ENCODE measurements at places on chromosomes 4 and X. TPM values are rescaled to one million over a fixed set of nuclear protein-coding genes. Genes with fewer than 3 reads are reported as not detected.

The BST1 gene
- total RNA-seq: 10.1 TPM

The IBSP gene
- total RNA-seq: not detected

The VSIG1 gene
- total RNA-seq: 0.30 TPM

The TMEM156 gene
- total RNA-seq: 8.6 TPM

The GLRA2 gene
- total RNA-seq: not detected

The BRS3 gene
- not detected for total RNA-seq

GRCh38 chrX:116198810-116199209, 28.3 kb downstream of the AGTR2 start:
- no peak for DNase-seq

DNA sequence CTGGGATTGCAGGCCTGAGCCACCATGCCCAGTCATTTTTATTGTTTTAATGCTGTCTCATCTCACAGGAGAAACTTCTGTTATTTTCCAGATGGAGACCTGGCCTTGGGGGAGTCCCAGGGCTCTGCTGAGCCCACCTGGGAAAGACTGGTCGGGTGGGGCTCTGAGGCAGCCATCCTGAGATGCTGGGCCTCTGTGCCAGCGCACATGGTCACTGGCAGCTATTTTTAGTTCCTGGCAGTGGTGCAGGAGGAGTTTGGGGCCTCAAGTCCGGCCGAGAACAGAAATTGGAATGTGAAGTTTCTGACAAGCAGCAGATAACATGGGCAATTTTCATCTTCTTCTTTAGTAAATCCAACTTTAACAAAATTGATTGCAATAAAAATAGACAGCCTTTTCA, 44.5 kb downstream of the SORCS2 start:
- no peak for DNase-seq

- DNase-seq: no peak
These were observed 238.4 kb upstream of the ANXA3 start for GRCh38 chr4:78312989-78313753.

DNA sequence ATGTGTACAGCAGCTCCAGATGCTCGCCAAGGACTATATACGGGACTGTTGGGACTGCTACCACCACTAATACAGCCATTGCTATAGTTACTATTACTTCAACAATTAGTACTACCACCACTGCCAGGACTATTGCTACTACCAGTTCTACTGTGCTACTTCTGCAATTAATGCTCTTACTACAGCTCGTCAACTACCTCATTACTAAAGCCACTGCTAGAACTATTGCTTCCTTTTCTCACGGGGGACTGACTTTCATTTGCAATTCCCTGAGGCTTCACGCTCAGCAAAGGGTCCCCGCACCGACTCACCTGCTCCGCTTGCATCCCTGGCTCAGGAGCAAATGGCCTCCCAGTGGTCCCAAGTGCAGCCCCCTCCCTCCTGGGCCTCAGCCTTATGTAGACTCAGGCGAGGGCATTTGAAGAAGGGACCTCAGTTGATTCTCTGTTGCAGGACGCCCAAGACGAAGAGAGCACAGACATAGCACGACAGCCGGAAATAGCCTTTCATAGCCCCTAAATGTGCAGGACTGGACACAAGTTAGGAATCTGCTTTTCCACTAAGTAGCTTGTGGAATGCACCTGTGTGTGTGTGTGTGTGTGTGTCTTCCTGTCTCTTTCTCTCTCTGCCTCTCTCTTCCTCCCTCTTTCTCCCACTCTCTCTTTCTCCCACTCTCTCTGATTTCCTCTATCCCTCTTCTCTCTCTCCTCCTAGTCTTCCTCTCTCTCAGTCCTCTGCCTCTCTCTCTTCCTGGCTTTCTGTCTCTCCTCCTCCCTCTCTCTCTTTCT, 294.8 kb downstream of the ASMT start:
- DNase-seq: no peak

DNA sequence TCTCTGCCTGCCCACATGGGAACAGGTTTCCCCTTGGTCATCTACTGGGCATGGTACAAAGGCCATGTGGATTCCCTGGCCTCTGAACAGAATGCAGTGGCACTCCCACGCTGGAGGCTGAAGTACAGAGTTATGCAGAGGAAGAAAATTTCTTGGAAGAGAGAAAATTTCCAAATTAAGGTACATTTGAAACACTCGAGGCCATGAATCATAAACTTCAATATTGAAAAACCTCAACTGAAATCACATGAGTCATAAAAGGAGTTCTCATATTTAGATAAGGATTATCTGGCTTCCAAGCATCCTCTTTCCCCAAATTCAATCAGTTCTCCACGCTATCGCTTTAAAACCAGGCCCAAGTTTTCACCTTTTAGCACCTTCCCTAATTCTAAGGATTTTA, 28.1 kb upstream of the TXK start:
- no peak for DNase-seq

DNA sequence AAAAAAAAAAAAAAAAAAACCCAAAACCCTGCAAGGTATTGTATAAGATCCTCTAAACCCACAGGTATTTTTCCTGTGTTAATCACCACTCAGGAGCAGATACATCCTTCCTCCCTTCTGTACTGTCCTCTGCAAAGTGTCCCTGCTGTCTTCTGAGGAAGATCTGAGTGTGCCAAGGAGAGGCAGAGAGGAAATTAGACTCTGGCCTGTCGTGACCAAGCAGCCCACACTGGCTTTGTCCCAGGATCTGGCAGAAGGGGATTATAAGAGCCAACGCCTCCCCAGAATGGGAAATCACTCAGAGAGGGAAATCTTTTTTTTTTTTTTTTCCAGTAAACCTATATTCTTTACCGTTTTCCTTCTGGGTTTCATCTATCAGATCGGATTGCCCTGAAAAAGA, 39.6 kb downstream of the PTCHD1 start:
- DNase-seq: no peak

- no peak for DNase-seq
These were observed 65.3 kb downstream of the CASP3 start for GRCh38 chr4:184583738-184584502.

- peak; percentile 77 for DNase-seq
These were observed 147.9 kb downstream of the LRBA start for GRCh38 chr4:150867148-150867547.

DNA sequence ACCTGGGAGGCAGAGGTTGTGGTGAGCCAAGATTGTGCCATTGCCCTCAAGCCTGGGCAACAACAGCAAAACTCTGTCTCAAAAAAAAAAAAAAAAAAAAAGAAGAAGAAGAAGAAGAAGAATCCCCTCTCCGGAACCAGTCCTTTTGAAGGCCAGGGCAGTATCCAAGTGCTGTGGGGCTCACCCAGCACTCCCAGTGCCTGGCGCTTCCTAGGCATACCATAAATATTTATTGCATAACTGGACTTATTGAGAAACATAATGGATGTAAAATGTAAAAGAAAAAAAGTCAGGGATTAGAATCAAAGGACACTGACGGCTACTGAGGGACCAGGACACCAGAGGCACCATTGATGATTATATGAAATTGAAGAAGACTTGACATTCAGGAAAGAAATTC, 162.1 kb upstream of the KIT start:
- no peak for DNase-seq

- DNase-seq: no peak
These were observed 12.0 kb upstream of the DCHS2 start for GRCh38 chr4:154503598-154503997.

DNA sequence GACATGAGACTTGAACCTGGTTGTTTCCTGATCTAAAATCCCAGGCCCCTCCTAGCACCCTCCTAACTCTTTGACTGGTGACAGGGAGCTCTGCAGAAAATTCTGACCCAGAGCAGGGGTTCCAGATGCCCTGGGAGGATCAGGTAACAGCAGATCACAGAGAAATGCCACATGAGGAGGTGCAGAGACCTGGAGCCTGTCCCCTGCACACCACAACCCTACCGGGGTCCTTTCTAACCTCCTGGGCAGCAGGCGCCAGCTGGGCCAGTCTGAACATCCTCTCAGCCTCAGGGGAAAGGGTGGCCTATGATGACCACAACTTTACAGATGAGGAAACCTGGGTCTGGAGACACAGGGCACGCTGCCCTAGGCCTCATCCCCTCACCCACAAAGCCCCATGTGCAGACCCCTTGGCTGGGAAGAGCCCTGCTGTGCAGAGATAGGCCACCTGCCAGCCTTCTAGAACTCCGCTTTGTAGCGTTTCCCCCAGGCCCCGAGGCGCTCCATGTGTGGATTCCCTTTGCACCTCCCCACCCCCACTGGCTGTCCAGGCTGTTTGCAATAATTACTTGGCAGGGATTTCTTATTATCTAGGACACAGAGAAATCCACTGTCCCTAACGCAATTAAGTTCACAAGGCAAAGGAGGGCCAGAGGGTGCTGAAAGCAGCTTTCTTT, 36.5 kb downstream of the WDR1 start:
- DNase-seq: no peak

DNA sequence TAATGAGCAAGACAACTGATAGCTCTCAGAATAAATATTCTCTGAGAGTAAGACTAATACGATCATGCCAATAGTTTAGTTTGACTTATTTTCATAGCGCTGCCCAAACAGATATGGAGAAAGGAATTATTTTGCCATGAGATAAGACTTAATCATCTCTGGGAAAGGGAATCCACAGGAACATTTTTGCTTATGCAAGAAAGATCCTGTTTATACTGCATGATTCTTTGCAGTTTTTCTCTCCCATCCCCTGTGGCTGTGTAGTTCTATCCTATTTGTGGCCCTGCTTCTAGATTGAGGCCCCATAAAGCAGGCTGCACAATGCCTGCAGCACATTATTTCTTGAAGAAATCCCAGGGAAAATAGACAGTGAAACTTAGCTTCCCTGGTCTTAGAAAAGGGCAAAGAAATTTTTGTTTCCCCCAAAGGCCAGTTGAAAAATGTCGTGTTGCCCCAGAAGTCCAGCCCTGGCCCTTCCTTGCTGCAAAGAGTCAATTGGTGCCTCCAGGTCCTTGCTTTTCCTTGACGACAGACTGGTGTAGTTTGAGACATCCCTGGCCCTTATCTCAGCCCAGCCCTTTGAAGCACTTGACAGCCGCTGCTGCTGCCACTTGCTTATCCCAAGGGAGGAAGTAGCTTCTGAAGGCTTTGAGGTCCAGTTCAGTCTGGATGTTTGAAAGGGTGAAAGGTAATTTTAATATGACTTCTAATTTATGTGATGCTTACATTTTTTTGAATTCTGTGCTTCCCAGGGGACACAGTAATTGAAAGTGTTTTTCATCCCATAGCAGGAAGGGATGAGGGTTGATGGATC, 45.0 kb upstream of the SH3RF1 start:
- DNase-seq: no peak

GRCh38 chr4:158991534-158992155, 111.2 kb upstream of the RAPGEF2 start:
- DNase-seq: no peak
